ENCODE measurements at places on chromosomes 16 and 17. TPM values are rescaled to one million over a fixed set of nuclear protein-coding genes. Genes with fewer than 3 reads are reported as not detected.
A peak's percentile ranks its signal among the peaks of the same experiment; 100 is the strongest.

GRCh38 chr17:77923776-77924513 is 34.6 kb upstream of the TNRC6C start:
- no peak for DNase-seq

PHOSPHO1 gene
- not detected for total RNA-seq

- DNase-seq = no peak
These were observed 15.7 kb downstream of the FOXL1 start for GRCh38 chr16:86593913-86594620.

DNA sequence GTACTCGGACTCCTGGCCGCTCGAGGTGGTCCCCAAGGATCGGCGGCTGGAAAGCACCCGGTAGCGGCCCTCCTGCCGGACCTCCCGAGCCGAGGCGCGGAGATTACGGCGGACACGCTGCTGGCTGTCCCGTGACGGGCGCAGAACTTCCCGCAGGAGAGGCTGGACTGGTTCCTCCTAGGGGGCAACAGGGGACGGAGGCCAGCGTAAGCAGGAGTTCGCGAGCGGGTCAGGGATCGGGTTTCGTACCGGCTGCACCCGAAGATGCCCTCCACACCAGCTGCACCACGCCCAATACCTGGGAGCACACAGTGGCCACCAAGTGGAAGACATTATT is 341 bp downstream of the SLC7A6OS start:
- DNase-seq = no peak

- DNase-seq = no peak
These were observed 221.3 kb downstream of the C16orf78 start for GRCh38 chr16:49594685-49595498.

- no peak for DNase-seq
These were observed 7.9 kb downstream of the HIRIP3 start for GRCh38 chr16:29987371-29988085.

- peak; percentile 58 for DNase-seq
These were observed 324.7 kb downstream of the SEC14L1 start for GRCh38 chr17:77465358-77466041.

Data from CD8-positive, alpha-beta T cell (primary cell).